ENCODE measurements at places on chromosomes 2 and 18.

DNA sequence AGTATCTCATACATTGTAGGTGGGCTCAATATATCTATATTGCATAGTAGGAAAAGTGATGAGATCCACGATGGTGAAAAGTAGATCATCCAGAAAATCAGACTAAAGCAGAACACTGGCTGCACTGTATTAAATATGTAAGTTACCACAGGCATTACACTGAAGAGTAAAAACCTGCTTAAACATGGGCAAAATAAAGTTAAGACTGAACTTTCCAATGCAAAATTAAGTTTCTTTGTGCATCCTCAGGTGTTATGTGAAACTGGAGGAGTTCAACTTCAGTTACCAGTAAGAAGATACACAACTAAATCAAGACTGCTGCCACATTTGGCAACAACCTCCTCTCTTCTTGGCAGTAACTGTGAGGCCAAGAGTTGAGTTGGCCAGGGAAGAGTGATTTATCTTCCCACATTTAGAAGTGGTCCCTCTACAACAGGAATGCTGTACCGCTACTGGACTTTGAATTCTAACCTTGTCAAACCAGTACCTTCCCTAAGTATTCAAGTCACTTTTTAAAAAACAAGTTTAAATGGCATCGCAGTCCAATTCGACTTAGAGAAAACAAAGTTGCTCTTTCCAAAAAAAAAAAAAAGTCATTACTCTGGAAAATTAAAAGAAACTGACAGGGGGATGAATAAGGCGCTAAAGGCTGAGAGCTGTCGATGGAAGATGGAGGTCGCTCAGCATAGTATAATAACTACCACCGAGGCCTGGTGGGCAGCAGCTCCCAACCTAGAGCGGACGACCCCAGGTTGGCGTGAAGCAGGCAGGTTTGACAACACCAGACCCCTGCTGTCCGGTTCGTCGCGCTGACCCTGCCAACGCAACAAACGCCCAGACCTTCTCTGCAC lies 1.1 kb downstream of the MAP4K3 start:
- DNase-seq: peak; percentile 26

GRCh38 chr2:165827016-165827920 lies 33.2 kb upstream of the GALNT3 start:
- DNase-seq: no peak

DNA sequence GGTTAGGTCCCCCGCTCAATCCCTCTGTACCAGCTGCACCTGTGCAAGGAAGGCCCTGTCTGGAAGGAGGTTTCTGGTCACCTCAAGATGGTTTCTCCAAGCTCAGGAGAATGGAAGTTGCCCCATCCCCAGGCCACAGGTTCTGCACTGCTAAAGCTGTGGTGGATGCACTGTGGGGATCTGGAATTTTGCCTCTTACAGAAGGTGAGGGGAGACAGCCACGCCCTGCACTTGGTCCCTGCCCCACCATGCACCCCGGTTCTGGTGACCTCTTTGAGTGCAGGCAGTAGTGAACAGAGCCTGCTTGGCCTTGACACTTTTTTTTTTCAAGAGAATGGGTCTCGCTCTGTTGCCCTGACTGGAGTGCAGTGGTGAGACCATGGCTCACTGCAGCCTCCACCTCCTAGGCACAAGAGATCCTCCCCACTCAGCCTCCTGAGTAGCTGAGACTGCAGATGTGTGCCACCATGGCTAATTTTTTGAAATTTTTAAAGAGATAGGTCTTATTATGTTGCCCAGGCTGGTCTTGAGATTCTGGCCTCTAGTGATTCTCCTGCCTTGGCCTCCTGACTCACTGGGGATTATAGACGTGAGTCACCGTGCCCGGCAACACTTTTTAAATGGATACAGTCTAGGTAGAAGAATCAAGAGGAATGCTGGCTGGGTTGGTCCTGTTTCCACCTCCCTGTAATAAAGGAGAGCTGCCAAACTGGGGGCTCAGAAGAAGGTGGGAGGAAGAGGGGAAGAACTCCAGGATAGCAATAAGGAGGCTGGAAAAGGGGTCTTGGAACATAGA lies 5.8 kb upstream of the NT5DC4 start:
- no peak for DNase-seq

- peak; percentile 83 for DNase-seq
These were observed 10.1 kb downstream of the SRSF7 start for GRCh38 chr2:38740851-38741731.

- DNase-seq: peak; percentile 82
These were observed 19.9 kb downstream of the ABCG5 start for GRCh38 chr2:43818761-43819160.

GRCh38 chr2:176081837-176082524 lies 1.8 kb downstream of the EVX2 start:
- DNase-seq: no peak

DNA sequence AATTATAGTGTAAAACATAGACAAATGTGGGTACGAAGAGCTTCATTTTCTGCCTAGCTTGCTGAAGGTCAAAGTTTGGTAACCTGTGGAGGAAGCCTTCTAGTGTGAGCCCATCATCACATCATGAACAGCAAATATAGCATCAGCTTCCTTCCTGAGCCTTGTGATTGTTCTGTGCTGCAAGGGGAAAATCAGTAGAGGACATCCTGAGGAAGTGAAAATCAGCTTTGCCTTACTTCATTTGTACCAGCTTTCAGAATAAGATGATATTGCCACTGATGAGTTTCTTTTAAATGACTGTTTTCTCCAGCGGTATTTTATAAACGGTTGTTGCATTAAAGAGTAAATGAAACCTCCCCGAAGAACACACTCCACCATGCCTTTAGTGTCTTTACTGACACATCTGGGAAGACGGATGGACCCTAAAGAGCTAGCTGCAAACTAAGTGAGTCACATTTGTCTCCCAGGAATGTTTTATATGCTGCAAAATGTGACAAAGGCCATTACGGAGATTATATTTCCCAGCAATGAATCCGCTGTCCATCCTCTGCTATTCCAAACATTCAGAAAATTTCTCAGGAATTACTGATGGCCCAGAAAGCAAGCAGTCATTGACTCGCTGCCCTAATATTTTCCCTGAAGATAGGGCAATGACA lies 1272.8 kb downstream of the SUCLG1 start:
- DNase-seq: no peak

- DNase-seq: no peak
These were observed 175.8 kb downstream of the AGPS start for GRCh38 chr2:177568390-177568789.
